ENCODE measurements at places on chromosomes 2 and 18.

GRCh38 chr2:221568299-221568698 lies 3.8 kb downstream of the EPHA4 start:
- no peak for DNase-seq

GRCh38 chr2:166831930-166832329 lies 56.4 kb upstream of the XIRP2 start:
- no peak for DNase-seq

DNA sequence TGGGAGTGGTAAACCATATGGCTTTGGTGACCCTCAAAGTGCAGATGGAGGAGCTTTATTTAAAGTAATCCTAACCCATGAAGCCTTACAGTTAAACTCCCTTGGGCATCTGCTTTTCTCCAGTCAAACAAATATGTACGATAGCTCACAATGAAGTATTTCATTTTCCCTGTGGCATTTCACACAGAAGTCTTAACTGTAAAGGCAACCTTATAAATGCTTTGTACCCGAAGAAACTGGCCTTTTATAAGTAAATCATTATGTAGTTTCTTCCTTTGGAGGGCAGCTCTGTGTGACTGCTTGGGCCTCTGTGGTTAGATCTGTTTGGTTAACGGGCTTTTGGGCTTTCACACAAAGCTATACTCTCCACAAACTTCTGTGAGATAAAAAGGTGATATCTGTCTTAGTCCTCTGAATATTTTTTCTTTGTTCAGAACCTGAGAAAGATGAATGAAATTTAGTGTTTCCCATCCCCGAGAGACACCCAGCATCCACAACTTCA lies 46.6 kb downstream of the SCN1A start:
- no peak for DNase-seq

DNA sequence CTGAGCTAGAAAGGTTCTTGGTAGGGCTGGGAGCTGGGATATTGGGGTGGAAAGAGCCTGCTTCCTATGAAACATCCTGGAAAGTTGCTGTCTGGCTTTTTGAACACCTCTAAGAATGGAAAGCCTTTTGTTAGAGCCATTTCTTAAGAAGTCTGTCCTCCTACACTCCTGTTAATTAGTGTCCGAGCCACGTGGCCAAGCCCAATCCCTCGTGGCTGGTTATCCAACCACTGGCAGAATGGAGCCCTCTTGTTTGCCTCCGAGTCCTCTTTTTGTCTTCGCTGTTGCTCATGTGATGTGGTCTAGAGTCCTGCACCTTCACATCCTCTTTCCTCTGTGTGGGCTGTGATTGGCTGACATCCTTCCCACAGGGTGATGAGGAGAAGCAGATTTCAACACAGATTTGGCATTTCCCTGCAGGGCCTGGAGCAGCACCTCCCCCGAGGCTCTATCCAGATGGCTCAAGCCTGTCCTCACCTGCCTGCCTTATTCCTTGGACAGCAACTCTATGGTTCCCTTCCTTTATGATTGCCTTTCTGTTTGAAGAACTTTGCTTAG lies 8.2 kb upstream of the TOGARAM2 start:
- DNase-seq, result no peak

GRCh38 chr2:119947535-119947934 lies 65.3 kb upstream of the EPB41L5 start:
- DNase-seq, result no peak

DNA sequence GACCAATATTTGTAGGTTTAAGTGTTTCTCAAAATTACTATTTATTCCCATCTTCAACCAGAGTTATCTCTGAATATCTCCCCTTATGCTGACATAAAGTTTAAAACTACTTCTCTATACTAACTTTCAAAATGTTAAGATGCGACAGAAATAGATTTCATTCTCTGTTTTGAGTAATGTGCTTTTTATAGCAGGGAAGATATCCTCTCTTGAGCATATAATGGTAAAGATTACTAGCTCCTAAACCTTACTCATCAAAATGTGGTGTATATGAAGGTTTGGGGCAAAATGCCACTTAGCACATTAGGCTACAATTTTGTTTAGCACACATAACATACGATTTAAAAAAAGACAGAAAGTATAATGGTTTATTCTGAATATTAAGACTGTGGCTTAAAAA lies 54.4 kb downstream of the CWC22 start:
- no peak for DNase-seq

- DNase-seq, result no peak
Observed at GRCh38 chr2:60386436-60386835, 167.0 kb downstream of the BCL11A start.

- no peak for DNase-seq
Observed at GRCh38 chr2:154466226-154466625, 232.3 kb upstream of the KCNJ3 start.

DNA sequence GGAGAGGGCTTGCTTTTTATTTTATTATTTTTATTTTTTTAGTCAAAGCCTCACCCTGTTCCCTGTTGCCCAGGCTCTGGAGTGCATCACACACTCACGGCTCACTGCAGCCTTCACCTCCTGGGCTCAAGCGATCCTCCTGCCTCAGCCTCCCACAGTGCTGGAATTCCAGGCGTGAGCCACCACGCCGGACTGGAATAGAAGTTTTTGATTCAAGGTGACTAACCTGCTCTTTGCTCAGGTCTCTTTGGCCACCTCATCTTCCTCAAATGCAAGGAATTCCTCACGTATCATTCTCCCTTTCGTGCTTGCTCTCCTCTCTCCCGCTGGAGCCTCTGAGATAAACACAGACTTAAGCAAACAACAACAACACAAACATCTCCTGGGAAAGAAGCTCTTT lies 636.8 kb downstream of the ADCYAP1 start:
- DNase-seq, result no peak

DNA sequence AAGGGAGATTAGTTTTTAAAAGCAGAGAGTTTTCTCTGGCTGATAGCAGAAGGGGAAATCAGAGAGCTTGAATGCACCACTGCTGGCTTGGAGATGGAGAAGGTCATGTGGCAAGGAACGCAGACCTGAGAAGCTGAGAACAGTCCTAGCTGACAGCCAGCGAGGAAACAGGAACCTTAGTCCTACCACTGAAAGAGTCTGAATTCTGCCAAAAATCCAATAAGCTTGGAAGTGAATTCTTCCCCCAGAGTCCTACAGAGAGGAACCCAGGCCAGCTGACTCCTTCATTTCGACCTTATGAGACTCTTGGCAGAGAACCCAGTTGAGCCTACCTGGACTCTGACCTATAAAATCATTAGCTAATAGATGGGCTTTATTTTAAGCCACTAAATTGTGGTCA lies 371.9 kb upstream of the TNP1 start:
- DNase-seq, result no peak

DNA sequence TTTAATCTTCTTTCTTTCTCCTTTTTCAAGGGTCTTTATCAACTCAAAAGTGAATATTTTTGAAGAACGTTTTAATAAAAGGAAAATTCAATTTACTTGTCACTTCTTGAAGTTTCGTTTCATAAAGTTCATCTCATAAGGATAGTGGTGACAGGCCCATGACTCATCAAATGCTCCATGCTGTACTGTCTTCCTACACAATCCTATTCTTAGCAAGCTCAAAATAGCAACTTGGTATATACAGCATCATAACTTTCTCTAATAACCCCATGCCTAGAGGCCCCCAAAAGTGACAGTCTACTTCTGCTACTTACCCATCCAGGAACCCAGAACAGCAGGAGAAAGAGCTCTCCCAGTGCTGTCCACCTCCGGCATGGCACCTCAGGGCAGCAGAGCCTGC lies 7.7 kb downstream of the FBXO15 start:
- DNase-seq, result no peak

DNA sequence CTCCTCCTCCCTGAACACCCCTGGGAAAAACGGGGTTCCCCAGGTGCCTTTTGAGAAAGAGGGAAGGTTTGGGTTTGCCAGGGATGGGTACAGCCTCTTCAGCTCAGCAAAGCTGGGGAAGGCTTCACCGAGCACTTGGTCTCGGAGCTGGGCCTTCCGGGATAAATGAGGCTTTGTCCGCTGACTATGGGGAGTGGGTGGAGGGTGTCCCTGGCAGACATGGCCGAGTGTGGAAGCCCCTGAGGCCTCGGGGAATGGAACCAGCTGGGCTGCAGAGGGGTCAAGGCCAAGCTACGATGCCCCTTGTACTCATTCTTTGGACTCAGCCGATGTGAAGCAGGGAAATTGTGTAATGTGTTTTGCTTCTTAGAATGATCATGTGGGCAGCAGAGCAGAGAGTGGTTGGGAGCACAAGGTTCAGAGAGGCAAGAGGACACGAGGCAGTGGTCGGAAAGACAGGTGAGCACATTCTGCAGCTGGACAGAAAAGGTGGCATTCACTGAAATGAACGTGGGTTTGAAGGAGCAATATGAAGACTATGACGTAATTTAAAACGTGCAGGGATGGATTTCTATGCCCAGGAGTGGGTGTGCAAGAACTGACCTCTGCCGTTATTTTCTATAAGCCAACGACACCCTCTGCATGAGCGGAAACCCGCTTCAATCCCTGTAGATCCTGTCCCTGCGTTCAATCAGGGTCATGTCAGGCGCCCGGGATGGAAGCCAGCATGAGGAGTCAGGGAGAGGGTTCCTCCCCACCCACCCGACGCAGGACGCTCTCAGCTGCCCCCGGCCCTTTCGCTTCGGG lies 142.6 kb downstream of the PXDN start:
- DNase-seq, result no peak

- no peak for DNase-seq
Observed at GRCh38 chr2:184053326-184053725, 545.0 kb upstream of the ZNF804A start.

- DNase-seq, result no peak
Observed at GRCh38 chr2:177078416-177078815, 134.2 kb upstream of the HNRNPA3 start.

DNA sequence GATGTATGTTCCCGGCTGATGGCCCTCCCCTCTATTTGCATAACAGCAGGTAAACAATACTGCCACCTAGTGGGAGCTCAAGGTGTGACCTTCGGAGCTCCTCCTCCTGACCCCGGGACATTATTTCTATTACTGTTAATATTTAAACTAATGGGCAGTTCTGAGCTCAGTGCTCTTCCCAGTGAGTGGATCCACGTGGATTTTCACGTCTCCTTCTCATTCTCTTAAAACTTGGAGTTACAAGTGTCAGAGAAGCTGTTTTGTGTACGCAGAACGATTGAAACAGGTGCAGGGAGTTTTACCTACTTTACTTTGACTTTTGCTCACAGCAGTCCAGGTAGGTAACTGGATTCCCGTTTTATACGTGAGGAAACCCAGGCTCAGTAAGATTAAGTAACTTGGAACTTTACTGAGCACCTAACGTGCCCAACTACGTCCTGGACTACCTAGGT lies 127.3 kb downstream of the PRKCE start:
- peak; percentile 24 for DNase-seq

- no peak for DNase-seq
Observed at GRCh38 chr2:203846490-203847105, 21.0 kb upstream of the CTLA4 start.

GRCh38 chr18:9174302-9174701 lies 37.7 kb downstream of the ANKRD12 start:
- DNase-seq, result no peak

GRCh38 chr2:173299764-173300163 lies 54.9 kb upstream of the CDCA7 start:
- DNase-seq, result no peak

All from NCI-H1105 (cell line).